ENCODE measurements at places on chromosomes 1 and 21.

DNA sequence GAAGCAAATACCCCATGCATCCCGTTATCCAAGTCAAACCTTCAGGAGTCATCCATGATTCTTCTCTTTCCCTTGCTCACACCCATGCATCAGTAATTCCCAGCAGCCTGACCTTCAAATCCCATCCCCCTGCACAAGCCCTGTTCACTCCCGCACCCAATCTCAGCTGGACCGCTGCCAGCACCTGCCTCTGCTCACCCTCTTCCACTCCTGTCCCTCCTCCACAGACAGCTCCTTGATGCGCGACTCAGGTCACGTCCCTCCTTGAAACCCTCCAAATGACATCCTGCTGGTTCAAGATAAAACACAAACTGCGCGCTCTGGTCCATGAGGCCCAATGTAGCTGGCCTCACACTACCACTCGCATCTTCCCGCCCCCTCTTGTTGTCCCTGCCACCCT, 43.4 kb upstream of the MPZL1 start:
- DNase-seq, result no peak

GRCh38 chr1:6584126-6585080, 4.6 kb downstream of the ZBTB48 start:
- DNase-seq, result no peak

GRCh38 chr1:91622616-91623015, 122.0 kb downstream of the CDC7 start:
- DNase-seq, result no peak

DNA sequence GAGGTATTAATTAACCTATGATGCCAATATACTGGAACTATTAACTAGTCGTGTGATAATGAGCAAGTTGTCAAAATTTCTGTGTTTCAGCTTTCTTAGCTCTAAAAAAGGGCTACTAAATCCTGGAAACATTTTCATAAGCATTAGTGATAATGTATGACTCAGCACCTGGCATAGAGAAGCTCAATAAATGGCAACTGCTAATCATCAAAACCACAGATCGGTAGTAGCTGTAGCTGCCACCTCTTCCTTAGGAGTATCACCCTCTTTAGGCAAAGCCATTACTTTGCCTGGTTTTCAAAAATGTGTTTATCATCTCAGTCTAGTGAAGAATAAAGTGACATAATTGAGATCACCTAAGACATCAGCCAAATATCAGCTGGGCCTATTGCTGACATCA, 75.5 kb downstream of the TPR start:
- no peak for DNase-seq

DNA sequence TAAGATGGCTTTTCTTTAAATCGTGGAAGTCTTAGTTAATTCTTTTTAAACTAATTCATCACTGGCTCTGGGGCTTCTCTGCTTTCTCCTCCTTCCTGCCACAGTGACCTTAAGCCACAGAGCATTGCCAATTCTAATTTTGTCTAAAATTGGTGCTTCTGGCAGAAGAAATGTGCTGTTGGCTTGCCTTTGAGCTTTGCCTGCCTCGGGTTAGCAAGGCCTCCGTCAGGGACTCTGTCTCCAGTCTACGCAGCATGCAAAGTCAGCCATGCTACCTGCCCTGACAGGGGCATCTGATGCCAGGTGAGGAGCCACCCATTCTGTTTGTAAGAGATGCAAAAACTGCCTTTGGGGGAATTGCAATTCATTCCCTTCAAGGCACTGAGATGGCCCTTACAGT, 25.2 kb downstream of the CLDN14 start:
- DNase-seq, result no peak

GRCh38 chr1:30404341-30404740, 319.0 kb downstream of the MATN1 start:
- no peak for DNase-seq

DNA sequence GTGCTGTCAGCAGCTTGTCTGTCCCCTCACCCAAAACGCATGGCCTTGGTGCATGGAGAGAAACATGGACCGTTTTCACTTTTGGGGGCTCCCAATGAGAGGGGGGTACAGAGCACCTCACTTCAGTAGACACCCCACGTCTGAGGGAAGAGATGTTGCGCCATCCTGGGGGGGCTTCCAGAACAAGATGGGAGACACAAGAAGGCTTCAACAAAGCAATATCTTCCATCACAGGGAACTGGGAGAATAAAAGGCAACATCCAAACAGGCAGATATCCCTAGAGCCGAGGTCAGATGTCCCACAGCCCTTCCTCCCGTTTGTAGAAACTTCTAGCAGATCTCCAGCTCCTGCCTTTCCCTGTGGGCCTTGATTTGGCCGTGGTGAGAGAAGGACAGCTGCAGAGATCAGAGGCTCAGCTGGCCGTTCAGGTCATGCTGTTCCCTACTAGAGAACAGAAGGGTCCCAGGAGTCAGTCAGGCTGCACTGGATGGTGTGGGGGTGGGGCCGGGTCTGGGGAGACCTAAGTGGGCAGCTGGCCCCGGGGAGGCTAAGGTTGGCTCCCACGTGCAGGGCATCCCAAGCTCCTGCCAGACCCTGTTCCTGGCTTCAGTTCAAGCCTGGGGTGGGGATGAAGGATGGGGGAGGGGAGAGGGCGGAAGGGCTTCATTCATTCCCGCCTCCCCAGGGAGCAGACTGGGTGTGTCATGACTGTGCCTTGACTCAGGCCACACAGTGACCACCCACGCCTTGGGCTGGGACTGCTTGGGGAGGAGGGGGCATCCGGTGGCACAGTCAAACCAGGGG, 4.4 kb downstream of the PLOD1 start:
- DNase-seq, result no peak

DNA sequence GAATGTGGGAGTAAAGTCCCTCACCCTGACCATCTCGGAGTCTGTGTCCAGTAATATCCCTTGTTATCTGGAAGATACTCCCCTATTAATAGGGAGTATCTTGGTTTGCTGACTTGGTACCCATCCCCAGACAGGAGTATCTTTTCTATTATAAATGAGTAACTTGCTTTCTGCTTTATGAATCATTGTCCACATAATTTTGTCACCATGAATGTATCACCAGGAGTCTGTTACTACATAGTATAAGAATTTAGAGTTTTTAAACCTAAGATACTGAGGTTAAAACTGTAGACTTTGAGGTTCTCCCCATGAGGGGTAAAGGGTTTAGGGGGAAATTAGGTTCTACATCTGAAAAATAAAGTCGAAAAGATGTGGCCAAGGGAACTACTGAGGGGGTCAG, 175.6 kb downstream of the FCRL5 start:
- DNase-seq, result no peak

DNA sequence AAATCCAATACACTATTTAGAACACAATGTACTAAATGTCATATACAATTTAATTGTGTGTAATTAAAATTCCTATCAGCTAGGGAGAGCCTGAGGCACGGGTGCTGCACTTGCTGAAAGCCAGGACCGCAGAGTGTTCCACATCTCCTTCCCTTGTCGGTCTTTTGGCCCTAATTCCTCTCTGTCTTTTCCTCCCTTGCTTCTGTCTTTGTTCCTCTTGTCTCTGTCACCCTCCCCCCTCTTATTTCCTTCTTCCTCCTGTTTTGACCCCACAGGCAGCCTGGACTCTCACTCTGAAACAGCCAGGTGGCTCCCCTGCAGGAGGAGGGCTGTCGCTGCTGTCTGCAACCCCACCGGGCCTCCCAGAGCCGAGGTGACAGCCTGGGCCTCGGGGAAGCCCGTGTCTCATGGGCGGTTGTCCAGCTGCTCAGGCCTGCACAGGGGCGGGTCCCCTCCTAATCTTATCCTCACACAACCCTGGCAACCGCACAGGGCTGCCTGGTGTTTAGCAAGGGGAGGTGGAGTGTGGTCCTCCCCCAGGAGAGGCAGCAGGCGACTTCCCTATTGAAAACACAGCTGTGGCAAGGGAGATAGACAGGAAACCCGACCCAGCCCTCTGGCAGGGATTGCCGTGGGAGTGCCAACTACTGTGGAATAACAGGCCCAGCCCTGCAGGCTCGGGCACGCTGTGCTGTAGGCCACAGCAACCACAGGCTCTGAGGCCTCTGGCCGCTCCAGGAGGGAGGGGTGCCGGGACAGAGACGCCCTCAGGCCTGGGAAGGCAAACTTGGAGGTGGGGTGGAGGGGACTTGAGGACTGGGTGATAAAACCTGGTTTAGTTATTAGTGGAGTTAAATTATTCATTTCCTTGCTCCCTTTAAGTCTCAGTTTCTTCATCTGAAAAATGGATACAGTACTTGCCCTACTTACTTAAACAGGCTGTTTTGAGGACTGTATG, 68.8 kb upstream of the WDR26 start:
- DNase-seq, result peak; percentile 85

- DNase-seq, result no peak
Measured at GRCh38 chr1:170436928-170437327, 95.0 kb upstream of the GORAB start.

GRCh38 chr21:18443085-18443484, 39.5 kb upstream of the TMPRSS15 start:
- no peak for DNase-seq

GRCh38 chr1:203210988-203211387, 18.5 kb downstream of the CHIT1 start:
- DNase-seq, result no peak

DNA sequence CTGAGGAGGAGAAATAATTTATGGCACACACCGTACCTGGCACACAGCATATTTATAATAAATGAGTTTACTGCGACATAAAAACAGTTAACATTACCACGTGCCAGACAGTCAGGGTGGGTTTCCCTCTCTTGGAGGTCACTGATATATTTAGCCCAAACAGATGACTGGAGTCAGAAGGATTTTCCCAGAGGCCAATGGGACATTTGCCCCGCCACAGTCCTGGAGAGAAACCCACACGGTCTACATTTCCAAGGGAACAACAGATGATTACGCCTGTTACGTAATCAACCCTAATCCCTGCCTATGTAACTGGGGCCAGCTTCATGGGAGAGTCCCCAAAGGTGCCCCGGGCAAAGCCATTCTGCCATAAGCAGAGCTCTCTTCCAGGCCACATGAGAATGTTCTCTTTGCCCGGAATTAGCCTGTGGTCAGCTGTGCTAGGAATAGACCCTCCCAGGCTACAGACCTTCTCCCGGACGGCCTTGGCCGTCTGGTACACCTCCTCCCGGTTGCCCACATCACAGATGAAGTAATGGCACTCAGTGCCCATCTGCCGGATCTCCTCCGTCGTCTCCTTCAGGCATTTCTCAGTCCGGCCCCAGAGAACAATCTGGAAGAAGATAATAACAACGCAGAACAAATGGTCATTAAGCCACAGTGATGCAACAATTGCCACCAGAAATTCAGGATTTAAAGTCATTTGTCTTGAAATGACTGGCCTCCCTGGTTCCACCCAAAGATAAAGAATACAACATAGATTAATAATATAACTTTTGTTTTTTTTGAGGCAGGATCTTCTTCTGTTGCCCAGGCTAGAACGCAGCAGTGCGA, 37.7 kb downstream of the DHRS3 start:
- DNase-seq, result no peak

GRCh38 chr1:5724847-5725246, 267.4 kb downstream of the NPHP4 start:
- DNase-seq, result no peak

DNA sequence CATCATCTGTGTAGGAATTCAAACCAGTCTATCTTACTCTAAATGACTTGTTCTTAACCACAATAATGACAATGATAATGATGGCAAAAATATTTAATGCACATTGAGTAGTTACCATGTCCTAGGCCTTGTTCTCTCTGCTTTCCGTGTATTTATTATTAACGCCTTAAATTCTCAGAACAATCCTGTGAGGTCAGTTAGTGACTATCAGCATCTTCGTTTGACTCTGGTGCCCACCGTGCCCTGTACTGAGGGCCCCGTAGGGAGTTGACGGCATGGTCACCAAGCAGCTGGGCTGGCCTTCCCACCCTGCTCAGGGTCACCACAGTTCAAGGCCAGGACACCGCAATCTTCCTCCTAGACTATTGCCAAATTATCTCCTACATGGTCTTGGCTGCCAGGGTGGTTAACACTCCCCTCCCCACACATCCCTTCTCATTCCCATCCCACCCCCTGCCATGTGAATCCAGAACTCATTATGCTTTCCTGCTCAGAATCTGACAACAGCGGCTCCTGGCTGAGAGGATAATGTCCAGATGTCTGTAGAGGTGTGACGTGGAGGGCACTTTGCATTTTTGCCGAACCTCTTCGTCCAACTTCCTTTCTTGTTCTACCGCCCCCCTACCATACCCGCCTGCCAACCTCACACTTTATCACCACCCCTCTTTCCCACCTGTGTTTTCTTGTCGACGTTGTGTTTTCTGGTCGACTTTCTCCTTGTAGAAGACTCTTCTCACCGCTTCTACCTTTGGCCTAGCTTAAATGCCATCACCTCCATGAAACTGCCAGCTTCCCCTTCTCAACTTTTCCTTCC, 33.4 kb downstream of the IGFN1 start:
- DNase-seq, result no peak

DNA sequence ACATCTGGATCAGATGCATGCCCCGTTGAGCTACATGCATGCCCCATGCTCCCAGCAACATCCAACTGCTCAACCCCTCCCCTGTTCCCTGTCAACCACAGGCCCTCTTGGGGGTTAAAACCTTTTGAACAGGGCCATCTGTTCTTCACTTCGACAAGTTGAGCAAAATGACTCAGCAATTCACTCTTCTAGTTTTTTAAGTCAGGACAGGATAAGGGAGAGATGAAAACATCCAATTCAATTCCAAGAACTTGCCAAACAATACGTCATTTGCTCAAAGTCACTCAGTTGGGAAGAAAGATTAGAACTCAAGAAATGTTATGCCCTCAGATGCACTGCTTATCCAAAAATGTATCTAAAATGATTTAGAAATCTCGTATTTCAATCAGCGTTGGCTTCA, 46.1 kb upstream of the MTF2 start:
- no peak for DNase-seq

DNA sequence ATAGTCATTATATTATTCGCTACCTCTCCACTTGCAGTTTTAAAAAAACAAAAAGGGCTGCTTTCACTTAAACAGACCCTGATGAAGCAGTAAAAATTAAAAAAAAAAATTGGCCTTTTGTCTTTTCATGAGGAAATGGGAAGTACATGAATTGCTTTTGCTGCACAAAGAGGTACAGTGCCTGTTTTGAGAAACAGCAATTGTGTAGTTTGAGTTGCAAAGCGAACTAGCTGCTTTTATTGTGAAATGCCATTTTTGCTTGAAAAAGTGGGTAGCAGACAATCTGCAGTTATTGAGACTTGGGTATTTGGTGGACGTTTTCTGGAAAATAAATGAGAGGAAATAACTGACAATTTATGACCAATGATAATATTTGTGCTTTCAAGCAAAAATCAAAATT, 7.0 kb downstream of the DIP2A start:
- DNase-seq, result no peak

DNA sequence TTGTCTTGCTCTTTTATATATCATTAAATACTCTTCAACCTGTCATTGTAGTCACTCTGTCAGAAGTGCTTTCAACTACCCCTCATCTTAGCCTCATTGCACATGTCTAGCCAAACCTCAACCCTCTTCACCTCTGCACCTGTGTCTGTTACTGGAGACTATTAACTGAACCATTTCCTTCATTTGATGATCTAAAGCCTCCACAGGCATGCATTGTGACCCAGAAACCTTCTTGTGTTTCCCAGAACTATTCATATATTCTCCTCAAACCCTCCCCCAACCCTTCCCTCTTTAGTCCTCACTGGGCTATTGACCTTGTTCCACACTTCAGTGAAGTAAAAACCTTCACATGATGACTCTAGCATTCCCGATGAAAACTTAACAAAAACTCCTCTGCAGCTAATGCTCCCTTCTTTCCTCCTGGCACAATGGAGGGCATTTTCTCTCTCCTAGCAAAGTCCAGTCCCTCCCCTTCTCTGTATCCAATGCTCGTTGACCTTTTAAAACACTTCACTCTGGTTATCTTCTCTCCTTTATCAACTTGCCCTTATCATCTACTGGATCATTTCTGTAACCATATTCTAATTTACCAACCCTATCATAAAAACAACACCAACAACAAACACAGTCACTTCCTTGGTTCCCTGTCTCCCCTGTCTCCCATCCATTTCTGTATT, 86.1 kb downstream of the BACH1 start:
- no peak for DNase-seq
